ENCODE measurements at places on chromosomes 7 and 10. TPM values are rescaled to one million over a fixed set of nuclear protein-coding genes. Genes with fewer than 3 reads are reported as not detected.

The PNLIPRP2 gene
- total RNA-seq = not detected

The PNLIP gene
- 1.8 TPM for total RNA-seq

The METTL27 gene
- total RNA-seq = 3.6 TPM

The DNA2 gene
- 12.0 TPM for total RNA-seq

The NACAD gene
- total RNA-seq = 5.1 TPM

The OR2A42 gene
- not detected for total RNA-seq

The TMEM229A gene
- total RNA-seq = not detected

The SLC26A5 gene
- total RNA-seq = 0.21 TPM

The GALNT11 gene
- 68.3 TPM for total RNA-seq

The SRRM3 gene
- total RNA-seq = 0.62 TPM

The DGKI gene
- 5.6 TPM for total RNA-seq

The CBLL1 gene
- total RNA-seq = 13.8 TPM

The TMEM225B gene
- total RNA-seq = not detected

The KLLN gene
- total RNA-seq = 0.10 TPM

The EPHA1 gene
- total RNA-seq = 12.5 TPM

The TMEM176A gene
- total RNA-seq = 13.6 TPM

The ADRB1 gene
- total RNA-seq = 0.10 TPM

The ELN gene
- 208 TPM for total RNA-seq

The TRIM74 gene
- total RNA-seq = 1.7 TPM

The CYP2C8 gene
- total RNA-seq = 0.31 TPM

The BAIAP2L1 gene
- total RNA-seq = 6.5 TPM

The STYXL1 gene
- 17.6 TPM for total RNA-seq

The LRRC4 gene
- total RNA-seq = 0.41 TPM

The CDC14C gene
- not detected for total RNA-seq

The PHYHIPL gene
- 0.31 TPM for total RNA-seq

The HYAL4 gene
- total RNA-seq = not detected
